Osteocyte (in vitro differentiated cells): ENCODE measurements at places on chromosomes 11 and 22. TPM values are rescaled to one million over a fixed set of nuclear protein-coding genes. Genes with fewer than 3 reads are reported as not detected.
A peak's percentile ranks its signal among the peaks of the same experiment; 100 is the strongest.

- peaks cover 9% of the 10 kb centered on the region for H3K36me3 ChIP-seq
- no peak overlapping the region for H3K27ac ChIP-seq
- no peaks in the 10 kb centered on the region for H3K27me3 ChIP-seq
- peaks cover 14% of the 10 kb centered on the region for H3K4me1 ChIP-seq
Observed at GRCh38 chr11:36053281-36053680, 109.4 kb downstream of the LDLRAD3 start.

DNA sequence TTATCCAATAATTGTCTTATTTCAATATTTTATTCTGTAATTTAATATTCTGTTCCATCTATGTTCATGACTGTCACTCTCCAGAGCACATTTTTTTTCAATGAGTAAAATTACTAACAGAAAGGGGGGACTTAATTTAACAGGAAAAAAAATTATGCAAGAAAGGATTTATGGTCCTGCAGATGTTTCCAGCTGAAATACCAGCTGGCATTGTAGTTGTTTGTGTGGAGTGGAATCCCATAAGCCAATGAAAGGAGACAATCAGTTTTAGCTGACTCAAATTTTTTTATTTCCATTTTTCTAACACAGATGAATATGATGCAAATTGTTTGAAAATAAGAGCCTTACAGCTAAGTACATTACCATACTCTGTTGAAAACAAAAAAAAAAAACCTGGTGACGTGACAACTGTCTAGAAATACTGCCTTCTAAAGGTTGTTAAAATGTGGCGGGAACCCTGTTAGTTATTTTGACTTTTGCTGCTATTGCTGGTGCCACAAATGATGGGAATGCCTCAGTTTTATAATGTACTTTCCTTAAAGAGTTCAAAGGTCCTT is 389.1 kb downstream of the ETS1 start:
- no peak overlapping the region for H3K27ac ChIP-seq
- no peaks in the 10 kb centered on the region for H3K27me3 ChIP-seq
- no peak overlapping the region for H3K4me3 ChIP-seq
- no peaks in the 10 kb centered on the region for H3K36me3 ChIP-seq
- peaks cover 11% of the 10 kb centered on the region for H3K4me1 ChIP-seq

DNA sequence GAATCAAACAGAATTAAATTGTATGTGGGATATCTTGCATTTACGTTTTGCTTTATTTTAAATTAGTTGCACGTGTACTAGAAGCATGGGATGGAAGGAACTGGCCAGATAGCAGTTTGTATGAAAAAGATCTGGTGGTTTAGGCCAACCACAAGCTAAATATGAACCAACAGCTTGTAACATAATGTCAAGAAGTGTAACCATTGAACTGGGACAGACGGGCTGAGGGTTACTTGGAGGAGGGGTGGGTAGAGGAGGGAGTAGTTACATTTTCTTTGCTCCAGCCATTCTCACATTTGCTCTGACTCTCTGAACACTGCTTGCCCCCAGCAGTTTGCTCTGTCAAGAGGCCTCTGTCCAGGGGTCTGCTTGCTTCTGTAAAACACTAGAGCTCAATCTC is 31.7 kb upstream of the CXCR5 start:
- H3K27me3 ChIP-seq = no peaks in the 10 kb centered on the region
- H3K4me3 ChIP-seq = no peak overlapping the region

DNA sequence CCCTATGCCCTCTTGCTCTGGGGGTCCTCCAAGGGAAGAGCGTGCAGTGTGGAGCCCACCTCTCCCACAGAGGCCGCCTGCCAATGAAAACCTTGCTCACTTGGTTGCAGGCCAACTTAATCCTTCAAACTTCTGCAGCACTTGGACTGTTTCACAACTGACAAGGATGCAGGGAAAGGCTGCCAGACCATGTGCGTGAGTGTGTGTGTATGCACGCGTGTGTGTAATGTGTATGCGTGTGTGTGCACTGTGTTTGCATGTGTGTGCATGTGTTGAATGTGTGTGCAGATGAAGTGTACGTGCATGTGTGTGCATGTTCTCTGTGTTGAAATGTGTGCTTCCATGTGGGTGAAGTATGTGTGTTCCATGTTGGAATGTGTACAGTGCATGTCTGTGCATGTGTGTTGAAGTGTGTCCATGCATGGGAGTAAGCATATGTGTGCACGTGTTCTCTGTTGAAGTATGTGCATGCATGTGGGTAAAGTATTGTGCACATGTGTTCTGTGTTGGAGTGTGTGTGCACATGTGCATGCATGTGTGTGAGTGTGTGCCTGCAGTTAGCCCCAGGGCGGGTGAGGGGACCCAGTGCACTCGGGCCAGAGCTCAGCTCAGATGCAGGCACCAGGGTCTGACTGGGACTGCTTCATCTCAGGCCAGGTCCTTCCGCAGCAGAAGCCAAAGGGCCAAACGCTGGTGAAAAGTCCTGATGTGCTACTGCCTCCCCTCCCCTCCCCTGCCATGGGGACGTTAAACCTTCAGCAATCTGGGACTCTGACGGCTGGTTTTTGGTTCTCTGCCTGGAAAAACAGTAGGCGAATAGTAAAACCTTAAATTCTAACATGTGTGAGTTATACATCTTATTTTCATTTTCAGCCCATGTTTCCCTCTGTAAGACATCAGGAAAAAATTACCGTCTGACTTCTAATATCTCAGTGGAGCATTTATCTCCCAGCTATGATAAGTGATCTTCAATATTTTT is 72.0 kb downstream of the FLI1 start:
- peaks cover 46% of the 10 kb centered on the region for H3K36me3 ChIP-seq
- no peak overlapping the region for H3K4me3 ChIP-seq
- no peaks in the 10 kb centered on the region for H3K27me3 ChIP-seq
- no peak overlapping the region for H3K27ac ChIP-seq
- H3K4me1 ChIP-seq = peaks cover 22% of the 10 kb centered on the region

CYTH4 gene
- not detected in 2 replicates for total RNA-seq

GRCh38 chr22:22887621-22888503 is at the start of gene IGLL5:
Gene IGLL5, plus strand, starts transcription at chr22:22887816. Its CDS starts 238 bp downstream, at chr22:22888054.
- no peak within 1 kb of the TSS for H3K4me3 ChIP-seq
- H3K36me3 ChIP-seq = no peaks in the 10 kb centered on the region
- no peaks in the 10 kb centered on the region for H3K4me1 ChIP-seq
- no peak for DNase-seq

- H3K27ac ChIP-seq = no peak overlapping the region
- DNase-seq = no peak
- peaks cover 14% of the 10 kb centered on the region for H3K27me3 ChIP-seq
- H3K4me1 ChIP-seq = no peaks in the 10 kb centered on the region
- no peaks in the 10 kb centered on the region for H3K36me3 ChIP-seq
Observed at GRCh38 chr11:106879029-106879428, 139.2 kb downstream of the GUCY1A2 start.

DNA sequence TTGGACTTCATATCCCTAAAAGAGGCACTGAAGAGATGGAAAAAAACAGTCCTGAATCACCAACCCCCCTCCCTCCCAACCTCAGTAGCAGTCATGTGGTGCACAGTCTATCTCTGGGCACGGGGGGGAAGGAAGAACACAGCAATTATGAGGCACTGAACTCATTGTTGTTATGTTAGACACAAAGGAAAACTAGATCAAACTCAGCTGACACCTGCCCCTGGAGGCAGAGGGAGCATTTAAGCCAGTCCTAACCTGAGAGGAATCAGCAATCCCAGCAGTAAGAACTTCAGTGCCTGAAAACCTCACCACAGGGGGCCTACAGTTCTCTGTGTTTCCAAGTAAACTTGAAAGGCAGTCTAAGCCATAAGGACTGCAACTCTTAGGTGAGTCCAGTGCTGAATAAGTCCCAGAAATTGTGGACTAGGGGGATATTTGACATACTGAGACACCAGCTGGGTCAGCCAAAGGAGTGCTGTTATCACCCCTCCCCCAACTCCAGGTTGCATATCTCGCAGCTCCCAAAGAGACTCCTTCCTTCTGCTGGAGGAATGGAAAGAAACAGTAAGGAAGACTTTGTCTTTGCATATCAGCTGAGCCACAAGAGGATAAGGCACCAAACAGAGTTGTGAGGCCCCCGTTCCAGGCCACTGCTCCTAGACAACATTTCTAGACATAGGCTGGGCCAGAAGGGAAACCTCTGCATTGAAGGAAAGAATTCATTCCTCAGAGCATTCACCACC is 72.5 kb downstream of the GLYATL1 start:
- H3K4me3 ChIP-seq = no peak overlapping the region
- no peaks in the 10 kb centered on the region for H3K36me3 ChIP-seq
- no peak for DNase-seq
- no peaks in the 10 kb centered on the region for H3K4me1 ChIP-seq

- DNase-seq = no peak
- H3K4me1 ChIP-seq = peaks cover 18% of the 10 kb centered on the region
Observed at GRCh38 chr22:45007391-45008185, 2.2 kb downstream of the PHF21B start.

GRCh38 chr11:35725885-35726284 is 63.3 kb downstream of the TRIM44 start:
- DNase-seq = no peak
- H3K27ac ChIP-seq = peak overlapping the region; percentile 13
- peaks cover 8% of the 10 kb centered on the region for H3K4me1 ChIP-seq
- no peak overlapping the region for H3K4me3 ChIP-seq

DNA sequence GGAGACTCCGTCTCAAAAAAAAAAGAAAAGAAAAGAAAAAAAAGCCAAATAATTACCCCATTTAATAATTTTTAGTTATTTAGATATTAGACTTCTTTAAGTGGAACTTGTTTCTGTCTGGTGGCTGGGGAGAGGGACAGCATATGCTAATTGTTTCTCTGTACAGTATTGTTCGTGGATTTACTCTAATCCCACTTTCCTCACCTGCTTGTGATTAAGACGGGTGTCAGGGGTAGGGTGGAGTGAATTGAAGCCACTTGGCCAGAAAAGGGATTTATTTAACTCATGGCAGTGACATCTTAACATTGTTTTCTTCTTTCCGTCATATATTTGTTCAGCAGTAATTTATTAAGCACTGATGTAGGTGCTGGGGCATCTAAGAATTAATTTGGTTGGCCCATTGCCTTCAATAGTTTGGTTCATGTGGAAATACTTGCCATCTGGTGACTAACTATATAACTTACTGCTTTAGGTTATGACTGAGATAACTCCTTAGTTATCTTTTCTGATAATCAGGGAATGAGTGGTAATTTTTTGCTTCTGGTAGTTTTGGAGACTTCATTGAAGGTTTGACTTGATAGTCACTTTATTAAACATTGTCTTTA is 4.6 kb downstream of the TNRC6B start:
- no peaks in the 10 kb centered on the region for H3K36me3 ChIP-seq
- H3K4me1 ChIP-seq = peaks cover 51% of the 10 kb centered on the region
- no peak overlapping the region for H3K4me3 ChIP-seq
- H3K27ac ChIP-seq = peak overlapping the region; percentile 85

GRCh38 chr11:30000986-30001750 is 15.7 kb downstream of the KCNA4 start:
- H3K4me3 ChIP-seq = no peak overlapping the region
- no peaks in the 10 kb centered on the region for H3K36me3 ChIP-seq
- peaks cover 12% of the 10 kb centered on the region for H3K27me3 ChIP-seq
- DNase-seq = no peak

THY1 gene
- total RNA-seq = 11.3 and 14.0 TPM in 2 replicates

DNA sequence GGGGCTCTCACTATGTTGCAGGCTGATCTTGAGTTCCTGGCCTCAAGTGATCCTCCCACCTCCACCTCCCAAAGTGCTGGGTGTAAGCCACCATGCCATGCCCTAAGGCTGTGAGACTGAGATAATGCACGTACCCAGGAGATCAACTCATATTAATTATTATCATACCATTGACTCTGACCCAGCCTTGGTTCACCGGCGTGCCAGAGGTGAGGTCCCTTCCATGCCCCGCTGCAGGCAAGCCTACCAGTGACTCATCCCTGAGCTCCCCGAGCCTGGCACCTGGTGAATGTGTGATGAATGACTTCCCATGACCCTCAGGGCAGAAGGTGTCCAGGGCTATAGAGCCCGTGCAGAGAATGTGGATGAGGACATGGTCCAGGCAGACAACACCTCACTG is 12.1 kb downstream of the GAL3ST1 start:
- no peak for DNase-seq
- H3K27ac ChIP-seq = no peak overlapping the region
- peaks cover 6% of the 10 kb centered on the region for H3K4me1 ChIP-seq

CD3G gene
- not detected in 2 replicates for total RNA-seq

DNA sequence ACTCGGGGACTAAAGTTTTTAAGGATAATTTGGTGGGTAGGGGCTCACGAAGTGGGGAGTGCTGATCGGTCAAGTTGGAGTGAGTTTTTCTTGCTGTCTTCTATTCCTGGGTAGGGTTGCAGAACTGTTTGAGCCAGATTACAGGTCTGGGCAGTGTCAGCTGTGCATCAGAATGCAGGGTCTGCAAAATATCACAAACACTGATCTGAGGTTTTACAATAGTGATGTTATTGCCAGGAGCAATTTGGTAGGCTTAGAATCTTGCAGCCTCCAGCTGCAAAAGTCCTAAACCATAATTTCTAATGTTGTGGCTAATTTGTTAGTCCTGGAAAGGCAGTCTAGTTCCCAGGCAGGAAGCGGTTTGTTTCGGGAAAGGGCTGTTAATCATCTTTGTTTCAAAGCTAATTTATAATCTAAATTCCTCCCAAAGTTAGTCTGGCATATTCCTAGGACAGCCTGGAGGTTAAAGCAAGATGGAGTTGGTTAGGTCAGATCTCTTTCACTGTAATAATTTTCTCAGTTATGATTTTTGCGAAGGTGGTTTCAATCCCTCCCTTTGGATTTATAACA is 39.7 kb upstream of the CALCA start:
- no peaks in the 10 kb centered on the region for H3K4me1 ChIP-seq
- H3K27ac ChIP-seq = no peak overlapping the region
- DNase-seq = no peak

FGF4 gene
- 0.26 and 0.40 TPM in 2 replicates for total RNA-seq

- H3K27me3 ChIP-seq = no peaks in the 10 kb centered on the region
- peaks cover 9% of the 10 kb centered on the region for H3K4me1 ChIP-seq
- H3K36me3 ChIP-seq = peaks cover 16% of the 10 kb centered on the region
- peak overlapping the region; percentile 68 for H3K27ac ChIP-seq
- DNase-seq = no peak
Observed at GRCh38 chr11:64263021-64263946, 12.0 kb downstream of the PLCB3 start.

DNA sequence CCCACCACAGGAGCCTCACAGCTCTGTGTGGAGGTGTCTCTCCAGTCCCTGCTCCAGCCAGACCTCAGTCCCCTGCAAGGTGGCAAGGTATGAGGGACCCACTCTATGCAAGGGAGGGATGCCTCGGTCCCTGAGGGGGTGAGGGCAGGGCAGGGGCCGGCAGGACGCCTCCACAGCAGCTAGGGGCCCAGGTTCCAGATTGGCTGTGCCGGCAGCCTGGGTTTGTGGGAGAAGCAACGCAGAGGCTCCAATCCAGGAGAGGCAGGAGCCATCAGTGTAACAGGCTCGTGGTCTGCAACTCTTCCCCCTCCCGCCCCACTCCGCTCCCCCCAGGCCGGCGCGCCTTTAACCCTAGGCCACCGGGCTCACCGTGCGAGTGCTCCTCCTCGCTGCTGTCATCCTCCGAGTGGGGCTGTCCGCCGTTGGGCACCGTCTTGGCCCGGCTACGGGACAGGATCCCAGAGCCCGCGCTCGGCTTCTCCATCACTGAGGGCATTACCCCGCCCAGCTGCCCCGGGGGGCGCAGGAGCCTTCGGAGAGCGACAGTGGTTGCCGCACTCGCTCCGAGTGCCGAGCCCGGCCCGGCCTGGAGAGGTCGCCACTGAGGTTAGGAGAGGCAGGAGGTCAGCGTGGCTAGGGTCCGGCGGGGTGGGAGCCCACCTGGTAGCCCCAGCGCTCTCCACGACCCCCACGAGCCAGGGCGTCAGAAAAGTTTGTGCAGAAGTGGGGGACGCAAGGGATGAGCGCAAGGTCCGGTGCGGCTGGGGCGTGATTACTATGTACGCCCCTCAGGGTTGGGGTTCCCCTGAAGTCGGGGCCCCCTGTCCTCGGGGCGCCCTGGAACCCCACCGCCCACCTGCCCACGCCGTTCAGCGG is 765 bp downstream of the RCOR2 start:
- DNase-seq = no peak
- H3K27ac ChIP-seq = no peak overlapping the region
- no peaks in the 10 kb centered on the region for H3K27me3 ChIP-seq
- H3K36me3 ChIP-seq = no peaks in the 10 kb centered on the region
